ENCODE measurements at places on chromosomes 7 and 10. TPM values are rescaled to one million over a fixed set of nuclear protein-coding genes. Genes with fewer than 3 reads are reported as not detected.

GRCh38 chr10:5482016-5482415 is 17.4 kb downstream of the CALML5 start:
- H3K27me3 ChIP-seq: no peaks in the 10 kb centered on the region
- no peak overlapping the region for H3K4me3 ChIP-seq
- no peak overlapping the region for H3K27ac ChIP-seq
- no peaks in the 10 kb centered on the region for H3K4me1 ChIP-seq
- no peak for DNase-seq

DNA sequence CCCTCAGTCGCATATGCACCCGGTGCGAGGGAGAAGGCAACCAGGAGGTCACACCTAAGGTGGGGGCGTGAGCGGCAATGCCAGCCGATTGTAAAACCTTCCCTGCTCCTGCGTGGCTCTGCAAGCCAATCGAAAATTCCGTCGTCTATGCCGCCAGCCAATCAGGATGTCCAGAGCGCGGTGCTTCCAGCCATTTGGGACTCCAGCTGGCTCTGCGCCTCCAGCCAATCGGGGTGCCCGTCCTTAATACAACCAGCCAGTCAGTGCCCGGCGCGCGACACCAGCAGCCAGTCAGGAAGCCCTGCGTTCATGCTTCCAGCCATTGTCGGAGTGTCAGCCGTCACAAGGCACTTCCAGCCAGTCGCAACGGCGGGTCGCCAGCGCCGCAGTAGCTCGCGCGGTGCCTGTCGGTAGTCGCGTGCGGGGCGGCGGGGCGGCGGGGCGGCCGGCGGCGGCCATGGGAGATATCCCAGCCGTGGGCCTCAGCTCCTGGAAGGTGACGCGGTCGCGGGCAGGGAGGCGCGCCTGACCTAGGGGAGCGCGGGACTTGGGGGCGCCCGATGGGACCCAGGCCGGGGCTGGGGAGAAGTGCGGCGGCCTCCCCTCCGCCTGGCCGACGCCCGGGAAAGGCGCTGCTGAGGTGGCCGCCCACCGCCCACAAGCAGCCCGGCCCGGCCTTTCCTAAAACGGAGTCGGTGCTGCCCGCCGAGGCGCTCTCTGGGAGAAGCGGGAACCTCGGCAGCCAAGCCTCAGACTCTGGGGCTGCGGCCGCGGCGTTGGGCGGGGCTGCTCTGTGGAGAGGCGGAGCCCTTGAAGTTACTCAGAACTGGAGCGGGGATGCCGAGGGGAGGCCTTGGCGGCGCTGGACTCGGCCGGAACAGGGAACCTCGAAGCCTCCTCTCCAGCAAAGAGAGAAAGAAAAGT is at the start of gene AKR1E2:
AKR1E2 (plus strand) TSS at position 340 of the 924 bp plus-strand sequence; CDS start at position 458, 118 bp downstream.
- peak within 1 kb of the TSS; percentile 13 for H3K4me3 ChIP-seq
- H3K27me3 ChIP-seq: no peaks in the 10 kb centered on the region
- DNase-seq: peak; percentile 91
- peaks cover 8% of the 10 kb centered on the region for H3K4me1 ChIP-seq

DNA sequence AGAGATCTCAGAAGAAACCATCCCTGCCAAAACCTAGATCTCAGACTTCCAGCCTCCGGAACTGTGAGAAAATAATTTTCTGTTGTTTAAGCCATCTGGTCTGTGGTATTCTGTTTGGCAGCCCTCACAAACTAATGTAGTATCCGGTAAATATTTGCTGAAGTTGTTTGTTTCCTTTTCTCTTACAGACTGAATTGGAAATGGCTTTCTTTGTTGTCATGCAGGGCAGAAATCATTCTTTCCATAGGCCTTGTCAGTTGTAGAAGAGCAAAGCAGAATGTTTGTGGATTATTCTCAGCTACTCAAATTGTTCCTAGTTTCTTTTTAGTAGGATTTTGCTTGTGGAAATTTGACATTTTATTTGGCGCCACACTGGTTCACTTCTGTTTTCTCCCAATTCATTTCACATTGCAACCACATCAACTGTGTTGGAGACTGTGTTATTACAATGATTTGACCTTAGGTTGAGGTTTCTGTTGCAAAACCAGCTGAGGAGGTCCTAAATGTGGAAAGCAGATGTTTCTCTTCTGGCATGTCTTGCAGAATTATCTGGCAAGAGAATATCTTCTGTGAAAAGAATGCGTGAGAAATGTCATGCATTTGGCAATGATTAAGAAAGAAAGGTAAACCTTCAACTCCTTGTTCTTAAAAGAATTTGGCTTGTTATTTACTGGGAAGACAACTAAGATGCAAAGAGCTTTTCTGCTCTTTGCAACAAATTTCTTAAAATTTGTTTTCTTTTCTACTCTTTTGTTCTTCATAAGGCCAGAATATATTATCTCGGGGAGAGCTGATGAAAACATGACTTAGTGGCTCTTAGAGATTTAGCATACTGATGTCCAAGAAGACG is 25.8 kb downstream of the ACTA2 start:
- no peak overlapping the region for H3K4me3 ChIP-seq
- H3K36me3 ChIP-seq: no peaks in the 10 kb centered on the region
- peak overlapping the region; percentile 14 for H3K27ac ChIP-seq
- H3K4me1 ChIP-seq: no peaks in the 10 kb centered on the region
- DNase-seq: no peak

GRCh38 chr10:114301177-114301576 is 62.1 kb downstream of the VWA2 start:
- H3K4me1 ChIP-seq: peaks cover 10% of the 10 kb centered on the region
- no peak for DNase-seq
- no peak overlapping the region for H3K4me3 ChIP-seq
- H3K27me3 ChIP-seq: no peaks in the 10 kb centered on the region
- H3K36me3 ChIP-seq: peaks cover 11% of the 10 kb centered on the region
- H3K27ac ChIP-seq: no peak overlapping the region

DNA sequence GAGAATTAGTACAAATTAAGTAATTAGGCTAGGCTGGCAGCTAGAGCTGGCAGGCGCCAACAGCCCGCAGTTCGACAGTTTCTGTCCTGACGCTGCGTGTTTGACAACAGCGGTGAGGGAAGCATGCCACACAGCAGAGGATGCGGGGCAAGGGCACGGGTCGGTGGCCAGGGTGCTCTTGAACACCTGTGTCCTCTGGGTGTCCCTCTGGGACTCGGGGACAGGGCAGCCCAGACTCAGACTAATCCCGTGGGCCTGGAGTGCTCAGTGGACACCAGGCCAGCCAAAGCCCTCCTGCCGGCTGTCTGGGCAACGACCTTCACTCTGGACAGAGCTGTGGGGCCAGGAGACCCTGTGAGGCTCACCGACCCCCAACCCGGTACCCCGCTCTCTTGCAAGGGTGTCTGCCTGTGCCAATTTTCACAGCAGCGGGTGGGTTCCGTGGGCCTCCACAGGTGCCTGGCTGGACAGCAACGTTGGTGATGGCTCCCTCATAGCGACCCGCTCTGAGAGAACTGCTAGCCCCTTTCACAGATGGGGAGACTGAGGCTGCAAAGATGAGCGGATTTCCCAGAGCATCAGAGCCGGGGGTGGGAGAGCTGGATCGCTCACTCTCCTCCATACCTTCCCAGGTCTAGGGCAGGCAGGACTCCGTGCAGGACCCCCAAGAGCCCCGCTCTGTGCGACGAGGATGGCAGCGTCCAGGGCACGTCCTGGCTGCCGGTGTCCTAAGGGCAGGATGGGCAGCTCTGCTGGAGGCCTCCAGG is 48.5 kb downstream of the FOXL3 start:
- DNase-seq: no peak
- H3K4me1 ChIP-seq: peaks cover 50% of the 10 kb centered on the region
- no peak overlapping the region for H3K4me3 ChIP-seq
- H3K27me3 ChIP-seq: no peaks in the 10 kb centered on the region
- H3K27ac ChIP-seq: no peak overlapping the region
- H3K36me3 ChIP-seq: no peaks in the 10 kb centered on the region

DNA sequence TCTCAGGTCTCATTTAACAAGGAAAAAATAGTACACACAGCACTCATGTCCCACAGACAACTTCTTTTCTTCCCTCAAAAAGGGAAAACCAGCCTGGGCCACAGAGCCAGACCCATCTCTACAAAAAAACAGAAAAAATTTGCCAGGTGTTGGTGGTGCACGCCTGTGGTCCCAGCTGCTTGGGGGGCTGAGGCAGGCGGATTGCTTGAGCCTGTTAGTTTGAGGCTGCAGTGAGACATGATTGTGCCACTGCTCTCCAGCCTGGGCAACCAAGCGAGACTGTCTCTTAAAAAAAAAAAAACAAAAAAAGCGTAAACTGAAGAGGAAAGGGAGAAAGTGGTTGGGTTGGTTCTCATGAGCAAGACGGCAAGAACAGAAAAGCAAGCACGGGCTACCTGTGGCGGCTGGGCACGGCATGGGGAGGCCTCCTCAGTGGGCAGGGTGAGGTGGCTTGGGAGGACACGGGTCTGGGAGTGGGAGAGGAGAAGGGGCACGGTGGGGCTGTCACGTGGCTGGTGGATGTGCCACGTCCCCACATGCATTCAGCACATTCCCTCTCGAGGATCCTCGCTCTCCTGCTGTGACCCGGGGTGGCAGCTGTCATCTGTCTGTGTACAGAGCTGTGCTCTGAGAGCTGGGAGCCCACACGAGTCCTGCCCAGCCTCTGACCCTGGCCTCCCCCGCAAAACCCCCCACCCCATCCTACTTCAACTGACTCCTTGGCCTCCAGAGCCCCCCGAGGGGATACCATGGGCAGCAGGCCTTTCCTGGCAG is 219.7 kb downstream of the MLLT10 start:
- no peak for DNase-seq
- no peaks in the 10 kb centered on the region for H3K36me3 ChIP-seq
- no peak overlapping the region for H3K27ac ChIP-seq
- H3K4me3 ChIP-seq: no peak overlapping the region

GRCh38 chr7:27192546-27193334 is 7.2 kb downstream of the HOXA13 start:
- H3K27me3 ChIP-seq: peaks cover 88% of the 10 kb centered on the region
- H3K4me3 ChIP-seq: no peak overlapping the region
- peaks cover 37% of the 10 kb centered on the region for H3K4me1 ChIP-seq
- H3K27ac ChIP-seq: no peak overlapping the region
- peak; percentile 17 for DNase-seq
- H3K36me3 ChIP-seq: no peaks in the 10 kb centered on the region

DNA sequence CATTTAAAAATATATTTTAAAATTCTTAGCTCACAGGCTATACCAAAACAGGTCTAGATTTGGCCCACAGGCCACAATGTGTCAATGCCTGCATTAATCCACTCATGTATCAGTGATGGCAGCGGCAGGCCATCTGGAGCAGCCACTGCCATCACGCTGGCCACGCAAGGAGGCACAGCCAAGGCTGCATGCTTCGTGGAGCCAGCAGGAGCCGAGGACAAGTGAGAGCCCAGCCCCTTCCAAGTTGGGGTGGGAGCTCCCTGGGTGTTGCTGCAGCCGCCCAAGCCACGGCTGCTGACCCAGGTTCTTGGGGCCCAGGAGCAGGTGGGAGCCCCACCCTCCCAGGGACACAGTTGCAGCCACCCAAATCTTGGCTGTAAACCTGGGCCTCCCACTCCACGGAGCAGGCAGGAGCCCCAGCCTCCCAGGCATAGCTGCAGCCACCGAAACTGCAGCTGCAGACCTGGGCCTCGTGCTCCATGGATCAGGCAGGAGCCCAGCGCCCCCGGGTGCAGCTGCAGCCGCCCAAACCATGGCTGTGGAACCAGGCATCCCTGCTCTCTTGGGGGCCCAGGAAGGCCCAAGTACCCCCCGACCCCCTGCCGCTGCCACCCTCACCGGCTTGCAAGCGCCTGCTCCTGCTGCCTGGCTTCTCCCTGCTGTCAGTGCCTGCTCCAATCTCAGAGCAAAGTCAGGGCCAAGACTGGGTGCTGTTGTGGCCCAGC is 87.3 kb upstream of the CACUL1 start:
- DNase-seq: no peak
- no peak overlapping the region for H3K4me3 ChIP-seq
- H3K27me3 ChIP-seq: no peaks in the 10 kb centered on the region
- no peaks in the 10 kb centered on the region for H3K36me3 ChIP-seq
- H3K27ac ChIP-seq: no peak overlapping the region
- peaks cover 31% of the 10 kb centered on the region for H3K4me1 ChIP-seq

DNA sequence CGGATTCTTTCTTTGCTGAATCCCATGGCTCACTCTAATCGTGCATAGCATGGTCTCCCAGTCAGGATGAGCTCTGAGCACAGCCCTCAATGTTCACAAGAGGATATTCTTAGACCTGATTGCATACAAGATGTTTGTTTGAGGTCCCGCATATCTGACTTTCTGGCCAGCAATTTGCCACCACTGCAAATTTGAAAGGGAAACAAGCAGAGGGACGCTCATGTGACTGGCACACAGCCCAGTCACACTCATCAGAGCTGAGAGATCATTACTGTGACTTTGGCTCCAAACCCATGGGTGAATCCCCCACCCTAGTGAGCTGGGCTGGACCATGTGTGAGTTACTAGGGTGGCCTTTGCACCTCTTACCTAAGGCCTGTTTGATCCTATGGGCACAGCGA is 9.9 kb downstream of the TAS2R41 start:
- DNase-seq: peak; percentile 26
- H3K27ac ChIP-seq: peak overlapping the region; percentile 55
- H3K36me3 ChIP-seq: no peaks in the 10 kb centered on the region
- H3K4me3 ChIP-seq: no peak overlapping the region
- H3K27me3 ChIP-seq: no peaks in the 10 kb centered on the region
- H3K4me1 ChIP-seq: no peaks in the 10 kb centered on the region

The GNGT1 gene
- not detected for total RNA-seq

GRCh38 chr10:75018686-75019307 is 92.7 kb upstream of the SAMD8 start:
- no peak overlapping the region for H3K27ac ChIP-seq
- peaks cover 59% of the 10 kb centered on the region for H3K4me1 ChIP-seq

The MRLN gene
- not detected for total RNA-seq

DNA sequence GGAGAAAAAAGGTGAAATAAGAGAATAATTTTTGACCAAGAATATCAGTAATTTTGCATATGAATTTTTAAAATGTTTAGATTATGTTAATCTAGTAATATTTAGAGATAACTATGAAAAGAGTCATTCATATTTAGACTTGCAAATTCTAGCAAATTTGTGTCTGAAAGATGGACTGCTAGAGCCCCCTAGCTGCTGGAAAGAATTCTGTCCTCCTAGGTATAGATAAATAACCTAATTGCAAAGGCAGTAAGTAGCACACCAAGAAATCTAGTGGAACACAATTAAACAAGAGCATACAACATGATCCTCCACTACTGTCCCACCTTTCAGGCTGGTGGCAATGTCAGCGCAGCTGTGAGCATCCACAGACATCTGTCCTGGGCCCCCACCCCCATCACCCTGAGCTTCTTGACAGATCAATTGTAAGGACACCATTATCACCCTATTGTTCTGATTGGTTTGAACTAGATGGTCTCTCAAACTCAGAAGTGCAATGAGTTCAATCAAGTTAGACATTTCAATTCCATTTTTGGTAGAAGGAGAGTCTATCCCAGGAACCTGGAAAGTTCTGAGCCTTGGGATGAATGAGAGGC is 15.0 kb upstream of the GFRA1 start:
- no peaks in the 10 kb centered on the region for H3K36me3 ChIP-seq
- no peaks in the 10 kb centered on the region for H3K27me3 ChIP-seq

The MNX1 gene
- 14.3 TPM for total RNA-seq

GRCh38 chr10:109726473-109726872 is 196.8 kb downstream of the XPNPEP1 start:
- H3K27ac ChIP-seq: no peak overlapping the region
- H3K27me3 ChIP-seq: no peaks in the 10 kb centered on the region
- no peaks in the 10 kb centered on the region for H3K4me1 ChIP-seq
- peak; percentile 13 for DNase-seq
- no peaks in the 10 kb centered on the region for H3K36me3 ChIP-seq

- peak; percentile 65 for DNase-seq
- H3K4me1 ChIP-seq: peaks cover 37% of the 10 kb centered on the region
- H3K27ac ChIP-seq: no peak overlapping the region
These were observed 118.5 kb upstream of the SVIL start for GRCh38 chr10:29753283-29753682.

Data from body of pancreas (tissue), 4 donors.